Stimulated activated CD8-positive, alpha-beta memory T cell treated with anti-CD3 and anti-CD28 coated beads, Interleukin-4, amount 100 ng/mL, for 4 hours (primary cell): ENCODE measurements at places on chromosomes 7 and 10.

- DNase-seq = no peak
Measured at GRCh38 chr7:151117565-151117964, 31.3 kb downstream of the AGAP3 start.

- no peak for DNase-seq
Measured at GRCh38 chr7:140053812-140054539, 8.8 kb downstream of the PARP12 start.

DNA sequence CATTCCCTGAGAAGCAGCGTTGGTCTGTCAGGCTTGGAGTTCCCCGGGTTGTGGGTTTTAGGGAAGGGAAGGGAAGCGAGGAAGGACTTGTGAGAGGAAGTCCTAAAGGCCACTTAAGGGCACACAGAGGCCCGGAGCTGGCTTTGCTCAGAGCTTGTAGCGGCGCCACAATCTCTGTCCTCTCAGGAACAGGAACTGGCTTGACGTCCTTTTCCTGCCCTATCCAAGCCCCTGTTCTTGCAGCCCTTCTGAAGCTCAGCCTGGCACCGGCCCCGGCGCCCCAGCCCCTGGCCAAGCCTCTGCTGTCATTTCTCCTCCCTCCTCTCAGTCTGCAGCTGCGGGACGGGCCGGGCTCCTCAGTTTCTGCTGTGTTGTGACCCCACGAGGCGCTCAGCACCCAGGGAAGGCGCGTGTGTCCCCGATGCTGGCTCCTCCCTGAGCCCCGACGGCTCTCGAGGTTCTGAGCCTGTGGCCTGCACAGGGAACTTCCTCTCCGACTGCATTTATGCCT lies at the start of gene GIMAP8:
Gene GIMAP8 (plus strand): TSS at position 140 of the 511 bp plus-strand sequence. CDS start 16,069 bp downstream, outside the sequence.
- no peak for DNase-seq

DNA sequence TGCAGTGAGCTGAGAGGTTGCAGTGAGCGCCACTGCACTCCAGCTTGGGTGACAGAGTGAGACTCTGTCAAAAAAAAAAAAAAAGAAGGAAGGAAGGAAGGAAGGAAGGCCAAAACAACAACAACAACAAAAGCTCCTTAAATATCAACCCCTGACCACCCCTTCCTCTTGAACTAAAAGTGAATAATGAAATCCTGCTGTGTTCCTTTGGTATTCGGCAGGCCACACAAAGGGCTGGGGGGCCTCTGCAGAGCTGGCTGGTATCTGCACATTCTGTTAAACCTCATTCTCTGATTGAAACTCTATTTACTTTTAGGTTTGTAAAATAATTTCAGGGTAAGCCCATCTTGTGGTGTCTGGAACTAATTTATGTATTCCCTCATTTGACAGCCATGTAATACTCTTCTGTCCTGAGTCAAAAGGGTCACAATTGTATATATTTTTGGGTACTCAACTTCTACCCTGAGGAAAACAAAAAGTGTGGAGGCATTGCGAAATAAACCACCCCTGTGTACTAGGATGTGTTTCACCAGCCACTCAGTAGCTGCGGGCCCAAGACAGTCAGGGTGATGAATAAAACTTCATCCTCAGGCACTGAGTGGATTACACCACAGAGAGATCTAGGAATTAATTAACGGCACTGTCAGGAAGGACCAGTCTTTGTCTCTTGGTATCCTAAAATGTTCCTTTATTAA lies 446.4 kb upstream of the PFKP start:
- DNase-seq = no peak

- no peak for DNase-seq
Measured at GRCh38 chr7:33101906-33102305, 7.3 kb downstream of the RP9 start.

DNA sequence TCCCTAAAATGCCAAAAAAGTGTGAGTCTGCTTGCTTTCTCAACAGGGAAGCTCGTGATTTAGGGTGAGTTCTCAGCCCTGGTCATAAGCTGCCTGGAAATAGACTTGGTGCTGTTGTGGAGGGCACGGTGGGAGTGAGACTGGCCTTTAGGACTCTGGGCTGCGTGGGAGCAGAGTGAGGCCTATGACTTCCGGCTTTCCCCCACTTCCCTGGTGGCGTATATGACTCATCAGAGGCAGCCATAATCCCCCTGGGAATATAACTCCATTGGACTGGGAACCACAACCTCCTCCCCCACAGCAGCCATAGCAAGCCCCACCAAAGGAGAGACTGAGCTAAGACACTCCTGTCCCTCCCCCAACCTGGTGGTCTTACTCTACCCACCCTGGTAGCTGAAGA lies 95.0 kb downstream of the PON1 start:
- DNase-seq = no peak

GRCh38 chr7:79512261-79512660 lies 58.8 kb upstream of the MAGI2 start:
- DNase-seq = no peak

GRCh38 chr7:106094780-106095179 lies 17.3 kb downstream of the SYPL1 start:
- no peak for DNase-seq

GRCh38 chr7:98252425-98253054 lies 508 bp upstream of the TECPR1 start:
- DNase-seq = no peak

DNA sequence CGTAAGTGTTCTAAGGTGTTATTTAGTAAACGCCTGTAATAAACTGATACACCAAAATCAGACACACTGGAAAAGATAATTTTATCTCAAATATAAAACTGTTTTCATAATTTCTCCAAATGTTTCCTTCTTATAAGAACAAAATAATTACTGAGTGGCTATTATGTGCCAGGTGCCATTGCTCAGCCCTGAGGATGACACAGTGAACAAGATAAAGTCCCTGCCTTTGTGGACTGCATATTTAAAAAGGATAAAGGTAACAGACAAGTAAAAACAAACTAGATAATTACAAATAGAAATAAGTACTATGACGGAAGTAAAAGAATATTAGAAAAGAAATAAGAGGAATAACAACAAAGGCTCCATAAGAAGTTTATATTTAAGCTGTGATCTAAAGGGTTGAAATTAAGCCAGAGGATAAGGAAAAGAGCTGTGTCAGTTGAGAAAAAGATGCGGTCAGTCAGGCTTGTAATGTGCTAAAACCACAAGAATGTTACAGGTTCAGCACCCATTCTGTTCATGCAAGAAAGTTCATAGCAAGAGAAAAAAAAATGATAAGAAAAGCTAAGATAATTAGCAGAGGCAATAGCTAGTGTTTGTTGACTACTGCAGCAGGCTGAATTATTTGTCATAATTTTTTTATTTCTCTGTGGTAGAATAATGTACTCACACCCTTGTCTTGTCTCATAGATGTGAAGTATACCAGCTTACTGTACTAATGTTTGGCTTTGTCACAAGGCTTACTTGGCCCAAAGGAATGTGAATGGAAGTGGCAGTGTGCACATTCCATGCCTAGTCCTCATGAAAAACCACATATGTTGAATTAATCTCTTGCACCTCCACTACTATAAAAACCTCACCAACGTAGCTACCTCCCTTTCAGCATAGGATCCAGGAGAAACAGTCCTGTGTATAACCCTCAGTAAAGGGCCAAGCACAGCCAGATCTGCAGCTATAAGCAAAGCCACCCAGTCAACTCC lies 75.1 kb downstream of the CRPPA start:
- no peak for DNase-seq

DNA sequence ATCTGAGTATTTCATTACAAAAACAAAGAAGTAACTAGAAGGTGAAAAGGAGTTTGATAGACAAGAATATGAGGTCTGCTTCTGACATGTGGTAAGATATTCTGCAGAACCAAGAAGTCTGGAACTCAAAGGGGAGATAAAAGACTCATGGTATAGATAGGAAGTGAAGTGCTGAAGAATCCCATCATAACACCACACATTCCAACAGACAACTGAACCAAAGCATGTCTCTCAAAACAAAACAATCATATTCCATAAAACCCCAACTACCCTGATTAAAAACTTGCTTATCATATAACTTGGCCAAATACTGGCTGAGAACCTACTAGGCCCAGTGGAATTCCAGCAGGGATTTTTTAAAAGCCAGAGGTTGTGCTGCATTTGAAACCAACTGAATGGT lies 178.7 kb downstream of the JAZF1 start:
- DNase-seq = no peak

- DNase-seq = no peak
Measured at GRCh38 chr7:120221666-120222065, 51.3 kb upstream of the KCND2 start.

GRCh38 chr10:90787393-90788198 lies 70.2 kb downstream of the HTR7 start:
- no peak for DNase-seq

DNA sequence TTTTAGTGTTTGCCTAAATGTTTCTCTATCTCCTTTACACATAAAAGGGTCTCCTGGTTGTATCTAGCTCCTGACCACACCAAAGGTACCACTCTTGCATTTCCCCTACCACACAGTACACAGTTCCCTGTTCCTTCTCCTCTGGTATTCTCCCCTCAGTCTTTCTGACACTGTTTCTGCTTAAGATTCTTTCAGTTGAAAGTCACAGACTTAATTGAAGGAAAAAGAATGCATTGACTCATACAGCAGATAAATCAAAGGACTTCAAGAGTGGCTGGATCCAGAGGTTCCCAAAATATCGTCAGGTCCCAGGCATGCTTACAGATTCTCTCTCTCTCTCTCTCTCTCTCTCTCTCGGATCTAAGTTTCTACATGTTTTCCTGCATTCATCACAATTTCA lies 185.6 kb upstream of the LRGUK start:
- DNase-seq = no peak

DNA sequence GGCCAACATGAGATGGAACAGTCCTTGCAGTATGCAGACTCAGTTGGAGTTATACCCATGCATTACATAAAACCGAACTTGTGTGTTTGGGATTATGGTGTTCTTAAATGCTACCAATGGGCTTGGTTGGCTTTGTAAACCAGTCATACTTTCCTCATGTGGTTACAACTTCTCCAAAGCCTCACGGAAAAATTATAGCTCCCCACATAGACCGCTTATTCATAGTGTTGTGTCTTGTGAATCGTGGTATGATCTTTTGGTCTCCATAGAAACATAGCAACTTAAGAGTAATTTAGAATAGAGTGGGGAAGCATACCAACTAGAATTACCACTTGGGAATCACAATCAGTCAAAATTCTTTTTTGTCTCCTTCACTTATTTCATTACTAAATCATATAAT lies 112.3 kb upstream of the FZD1 start:
- DNase-seq = no peak

DNA sequence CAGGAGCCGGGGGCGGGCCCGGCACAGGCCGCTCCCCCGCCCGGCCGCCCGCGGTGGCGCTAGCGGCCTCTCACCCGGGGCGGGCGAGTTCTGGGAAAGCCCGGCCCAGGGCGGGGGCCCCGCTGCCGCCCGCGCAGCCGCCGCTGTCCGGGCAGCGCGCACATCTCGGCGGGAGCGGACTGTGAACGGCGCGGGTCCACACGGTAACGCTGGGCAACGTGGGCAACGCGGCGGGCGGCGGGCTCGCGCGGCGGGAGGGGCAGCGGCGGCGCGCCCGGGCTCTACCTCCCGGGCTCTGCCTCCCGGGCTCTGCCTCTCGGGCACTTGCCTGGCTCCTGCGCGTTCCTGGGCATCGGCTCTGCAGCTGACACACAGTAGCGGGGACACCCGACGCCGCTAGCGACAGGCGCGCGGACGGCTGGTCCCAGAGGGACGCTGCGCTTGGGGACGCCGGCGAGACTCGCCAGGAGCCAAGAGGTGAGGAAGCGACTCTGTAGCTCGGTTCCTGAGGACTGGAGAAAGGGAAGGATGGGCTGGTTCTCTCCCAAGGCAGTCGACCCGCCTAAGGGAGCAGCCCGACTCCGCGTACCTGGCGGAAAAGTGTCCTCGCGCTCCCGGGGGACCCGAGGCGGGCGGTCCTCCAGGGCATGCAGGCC lies at the start of gene PLCE1:
Gene PLCE1 (plus strand): TSS at position 150 of the 656 bp plus-strand sequence. CDS start 37,116 bp downstream, outside the sequence.
- DNase-seq = no peak

DNA sequence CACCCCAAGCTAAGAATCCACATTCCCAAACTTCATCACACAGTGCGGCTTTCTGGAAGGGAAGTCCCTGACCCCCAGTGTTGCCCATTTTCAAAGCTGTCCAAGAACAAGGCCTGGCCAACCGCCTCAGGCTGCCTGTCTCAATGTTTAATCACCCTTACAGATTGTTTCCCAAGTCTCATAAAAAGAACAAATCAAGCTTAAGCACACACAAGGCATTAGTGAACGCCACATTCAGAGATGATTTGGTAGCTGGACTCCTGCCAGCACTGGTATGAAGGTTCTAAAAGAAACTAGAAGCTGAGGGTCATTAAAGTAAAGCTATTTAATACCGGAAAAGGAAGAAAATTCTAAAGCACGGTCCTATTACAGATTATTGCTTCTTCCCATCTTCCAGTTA lies 35.6 kb downstream of the C10orf90 start:
- DNase-seq = no peak

DNA sequence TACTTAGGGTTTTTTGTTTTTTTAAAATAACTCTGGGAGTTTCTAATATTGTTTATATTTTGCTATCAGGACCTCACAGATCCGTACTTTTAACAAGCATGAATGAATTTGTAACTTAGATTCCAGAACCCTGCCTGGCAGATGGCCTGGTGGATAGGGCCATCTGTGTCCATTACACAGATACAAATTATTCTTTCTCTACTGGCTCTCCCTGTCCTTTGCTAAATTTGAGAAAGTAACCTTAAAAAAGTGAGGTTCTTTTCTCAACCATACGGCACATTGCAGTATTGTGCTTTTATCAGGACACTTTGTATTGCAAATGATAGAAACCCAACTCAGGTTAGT lies 26.6 kb downstream of the LCOR start:
- DNase-seq = no peak

GRCh38 chr7:137836113-137836509 lies 10.7 kb downstream of the DGKI start:
- DNase-seq = no peak

- DNase-seq = no peak
Measured at GRCh38 chr10:31197886-31198285, 121.1 kb upstream of the ZEB1 start.

GRCh38 chr7:131157530-131158243 lies 170.0 kb upstream of the MKLN1 start:
- no peak for DNase-seq
